ENCODE measurements at places on chromosomes 7 and 10.

DNA sequence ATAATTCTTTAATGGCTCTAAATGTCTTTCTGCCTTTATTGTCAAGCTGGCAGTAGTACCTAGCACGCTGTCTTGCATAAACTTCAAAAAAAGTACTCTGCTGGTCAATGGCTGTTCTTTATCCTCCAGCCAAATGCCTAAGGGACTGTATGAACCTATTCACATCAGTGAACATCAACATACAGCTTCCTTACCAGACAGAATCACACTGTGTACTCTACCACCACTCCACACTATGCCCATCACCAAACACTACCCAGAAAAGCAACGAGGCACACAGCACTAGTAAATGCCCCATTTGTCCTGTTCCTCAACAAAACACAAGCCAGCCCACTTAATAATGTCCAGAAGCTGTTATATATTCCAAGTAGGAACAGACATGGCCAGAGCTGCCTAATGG is 127.5 kb downstream of the SGMS1 start:
- DNase-seq = no peak

DNA sequence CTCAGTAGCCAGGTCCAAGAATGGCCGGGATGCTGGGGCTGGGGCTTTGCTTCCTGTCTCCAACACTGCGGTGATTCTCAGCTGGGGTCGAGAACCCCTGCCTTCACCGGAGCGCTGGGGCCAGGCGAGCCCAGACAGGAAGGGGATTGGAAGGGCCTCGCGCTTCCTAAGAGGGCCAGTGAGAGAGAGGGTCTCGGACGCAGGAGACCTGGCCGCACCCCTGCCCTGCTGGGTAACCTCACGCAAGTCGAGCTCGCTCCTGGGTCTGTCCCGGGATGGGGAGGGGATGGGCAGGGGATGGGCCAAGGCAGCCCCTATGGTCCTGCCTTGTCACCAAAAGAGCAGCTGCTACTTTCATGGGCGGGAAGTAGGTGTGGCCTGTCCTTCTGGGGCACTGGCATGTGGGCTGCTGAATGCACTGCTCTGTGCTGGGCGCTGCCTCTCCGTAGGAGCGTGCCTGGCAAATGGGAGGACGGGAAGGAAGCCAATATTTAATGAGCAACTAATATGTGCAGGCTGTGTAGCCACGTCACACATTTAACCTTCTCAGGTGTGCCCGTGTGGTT is 20.0 kb downstream of the KCNK18 start:
- no peak for DNase-seq

GRCh38 chr10:68153473-68154210 is 44.4 kb downstream of the MYPN start:
- peak; percentile 100 for DNase-seq

DNA sequence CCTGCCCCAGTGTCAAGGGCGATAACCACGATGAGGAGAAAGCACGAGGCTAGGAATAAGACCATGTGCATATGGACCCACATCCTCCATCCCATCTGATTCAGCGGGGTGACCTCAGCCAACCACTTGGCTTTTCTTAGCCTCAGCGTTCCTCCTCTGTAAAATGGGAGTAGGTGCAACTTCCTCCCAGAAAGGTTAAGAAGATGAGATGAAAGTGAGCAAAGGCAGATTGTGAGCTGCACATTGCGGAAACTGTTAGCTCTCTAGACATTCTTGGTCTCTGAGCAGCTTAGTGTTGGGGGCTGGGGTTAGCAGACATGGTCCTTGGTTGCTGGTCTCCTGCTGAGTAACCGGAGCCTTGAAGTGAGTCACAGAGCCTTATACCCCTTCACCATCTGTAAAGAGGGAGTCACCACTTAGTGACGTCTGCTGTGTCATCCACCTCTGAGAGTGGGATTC is 497.3 kb upstream of the GALNT17 start:
- DNase-seq = peak; percentile 83

- no peak for DNase-seq
Measured at GRCh38 chr7:90413185-90413528, 9.9 kb downstream of the CLDN12 start.

- DNase-seq = no peak
Measured at GRCh38 chr7:1848911-1849311, 178.8 kb downstream of the ELFN1 start.

DNA sequence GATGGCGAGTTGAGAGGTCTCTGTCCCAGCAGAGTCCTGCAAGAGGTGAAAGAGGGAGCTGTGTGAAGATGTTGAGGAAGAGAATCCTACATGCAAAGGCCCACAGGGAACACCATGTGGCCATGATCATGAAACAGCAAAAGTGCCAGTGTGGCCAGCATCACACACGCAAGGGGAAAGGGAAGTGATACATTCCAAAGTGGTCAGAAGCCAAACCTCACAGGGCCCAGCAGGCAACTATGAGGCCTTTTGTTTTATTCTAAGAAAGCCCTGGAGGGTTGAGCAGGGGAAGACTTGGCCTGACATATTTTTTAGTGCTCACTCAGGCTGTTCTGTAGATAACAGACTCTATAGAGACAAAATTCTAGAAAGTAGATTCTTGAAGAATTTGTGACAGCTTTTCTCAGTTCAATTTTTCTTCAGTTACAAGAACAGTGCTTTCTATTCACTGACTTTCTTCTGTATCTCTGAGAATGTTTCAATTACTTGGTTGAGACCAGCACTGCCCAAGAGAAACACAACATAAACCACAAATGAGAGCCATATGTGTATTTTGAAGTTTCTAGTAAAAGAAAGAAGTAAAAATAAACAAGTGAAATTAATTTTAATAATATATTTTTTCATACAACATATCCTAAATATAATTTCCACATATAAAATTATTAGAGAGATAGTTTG is 82.3 kb downstream of the HTR7 start:
- DNase-seq = no peak

- no peak for DNase-seq
Measured at GRCh38 chr10:3231951-3232730, 59.6 kb upstream of the PITRM1 start.

GRCh38 chr7:6307762-6308161 is 35.3 kb upstream of the CYTH3 start:
- DNase-seq = peak; percentile 20

GRCh38 chr7:32070406-32071360 is at the start of gene PDE1C:
TSS of gene PDE1C (minus strand) at chr7:32070407.
- DNase-seq = no peak

DNA sequence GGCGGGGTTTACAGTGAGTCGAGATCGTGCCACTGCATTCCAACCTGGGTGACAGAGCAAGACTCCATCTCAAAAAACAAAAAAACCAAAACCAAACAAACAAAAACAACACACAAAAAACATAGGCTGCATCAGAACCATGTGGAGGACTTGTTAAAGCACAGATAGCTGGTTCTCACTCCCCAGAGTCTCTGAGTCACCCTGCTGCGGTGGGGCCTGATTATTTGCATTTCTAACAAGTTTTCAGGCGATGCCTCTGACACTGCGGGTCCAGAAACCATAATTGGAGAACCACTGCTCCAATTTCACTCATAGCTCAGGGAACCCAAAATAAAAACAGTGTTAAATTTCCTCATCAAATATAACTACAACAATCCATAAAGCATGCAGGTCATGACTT is 816.7 kb downstream of the MAGI2 start:
- DNase-seq = no peak

- no peak for DNase-seq
Measured at GRCh38 chr10:97874332-97874731, 24.7 kb downstream of the GOLGA7B start.

GRCh38 chr10:80122110-80122710 is 10.3 kb upstream of the PLAC9 start:
- DNase-seq = no peak

- no peak for DNase-seq
Measured at GRCh38 chr7:23520582-23520981, 11.2 kb downstream of the TRA2A start.

- DNase-seq = no peak
Measured at GRCh38 chr7:81470724-81471379, 299.0 kb downstream of the HGF start.

DNA sequence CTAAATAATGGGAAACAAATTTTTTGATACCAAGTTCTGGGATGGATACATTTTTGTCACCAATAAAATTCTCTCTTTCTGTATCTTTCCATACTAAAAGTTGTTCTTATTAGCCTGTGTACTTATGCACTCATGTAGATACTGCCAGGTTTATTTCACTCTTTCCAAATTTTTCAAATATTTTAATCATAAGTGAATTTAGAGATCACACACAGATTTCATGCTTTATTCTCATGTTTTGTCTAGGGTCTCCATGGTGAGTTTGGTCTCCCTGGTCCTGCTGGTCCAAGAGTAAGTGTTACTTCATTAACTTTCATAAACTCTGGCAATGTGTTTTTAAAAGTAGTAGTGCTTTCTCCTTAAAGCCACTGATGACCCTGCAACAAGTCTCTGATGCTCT is 20.3 kb downstream of the COL1A2 start:
- no peak for DNase-seq

DNA sequence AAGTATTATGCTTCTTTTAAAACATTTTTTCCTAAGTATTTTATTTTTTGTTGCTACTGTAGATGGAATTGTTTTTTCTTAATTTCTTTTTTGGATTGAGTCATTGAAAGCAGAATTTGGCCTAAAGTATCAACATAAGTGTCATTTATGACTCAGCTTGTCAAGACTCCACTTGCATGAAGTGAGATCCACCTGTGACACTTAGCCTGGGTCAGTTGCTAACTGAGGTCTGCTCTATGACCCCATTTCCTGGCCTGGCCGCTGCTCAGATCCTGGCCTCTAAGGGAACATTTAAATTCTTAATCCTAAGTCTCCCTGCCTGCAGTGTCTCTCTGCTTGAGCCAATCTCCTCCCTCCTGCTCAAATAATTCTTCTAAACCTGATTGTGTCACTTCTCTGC is 35.5 kb downstream of the TMEM270 start:
- peak; percentile 66 for DNase-seq

DNA sequence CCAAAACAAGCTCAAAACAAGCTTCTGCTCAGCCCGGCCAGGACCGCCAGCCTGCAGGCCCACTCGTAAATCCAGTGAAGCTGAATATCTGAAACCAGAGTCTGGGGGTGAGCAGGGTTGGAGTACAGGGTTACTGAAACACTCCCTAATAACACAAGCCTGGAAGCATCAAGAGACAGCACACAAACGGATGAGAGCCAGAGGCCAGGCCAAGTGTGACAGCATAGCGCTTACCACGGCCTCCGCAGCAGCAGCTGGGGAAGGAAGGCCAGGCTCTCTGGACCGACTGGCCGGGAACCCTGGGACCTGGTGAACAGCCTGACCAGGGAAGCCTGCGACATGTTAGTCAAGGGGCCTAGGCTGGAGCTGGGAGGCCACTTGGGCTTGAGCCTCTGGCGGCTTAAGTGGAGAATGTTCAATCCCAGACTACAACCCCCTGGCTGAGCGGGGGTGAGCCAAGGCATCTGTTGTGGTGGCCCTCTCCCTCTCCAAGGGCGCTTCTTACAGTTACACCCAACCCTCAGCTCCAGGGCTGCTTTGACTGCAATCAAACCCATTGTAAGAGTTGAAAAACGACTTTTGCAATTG is 21.7 kb upstream of the RNF32 start:
- DNase-seq = no peak

DNA sequence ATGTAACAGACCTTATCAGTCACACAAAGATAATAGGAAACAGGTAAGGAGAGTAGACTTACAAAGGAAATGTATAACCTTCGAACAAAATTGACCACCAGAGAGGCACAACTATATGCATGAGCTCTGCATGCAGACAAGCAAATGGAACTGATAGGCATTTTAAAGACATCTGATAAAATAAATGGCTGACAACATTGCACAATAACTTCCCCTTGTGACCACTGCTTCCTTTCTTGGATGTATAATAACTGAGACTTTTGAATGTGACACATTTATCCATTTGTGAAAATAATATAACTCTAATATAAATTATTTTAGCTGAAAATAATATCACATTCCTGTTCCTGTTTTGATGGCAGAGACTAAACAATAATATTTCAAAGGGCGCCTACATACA is 654.2 kb upstream of the STEAP1 start:
- DNase-seq = no peak

DNA sequence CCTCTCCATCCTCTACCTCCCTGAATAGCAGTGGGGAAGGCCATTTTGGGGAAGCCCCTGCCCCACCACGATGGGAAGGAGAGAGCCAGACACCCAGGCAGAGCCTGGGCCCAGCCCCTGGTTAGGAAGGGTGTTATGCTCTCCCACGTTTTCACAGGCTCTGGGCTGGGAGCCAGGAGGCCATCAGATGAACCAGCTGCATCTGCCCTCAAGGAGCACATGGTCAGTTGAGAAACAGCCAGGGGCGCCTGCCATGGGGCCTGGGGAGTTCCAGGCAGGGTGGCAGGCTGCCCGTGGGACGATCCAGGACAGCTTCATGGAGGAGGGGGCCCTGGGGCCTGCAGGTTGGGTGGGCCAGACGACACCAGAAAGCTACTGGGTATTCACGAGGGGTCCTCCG is 47.5 kb downstream of the CAMK2B start:
- DNase-seq = no peak

- DNase-seq = no peak
Measured at GRCh38 chr7:3154317-3154716, 110.7 kb upstream of the CARD11 start.

- DNase-seq = no peak
Measured at GRCh38 chr7:117870448-117871130, 2.7 kb downstream of the CTTNBP2 start.

- DNase-seq = no peak
Measured at GRCh38 chr7:141648276-141649114, 53.5 kb downstream of the DENND11 start.

GRCh38 chr7:5596046-5596895 is 172.6 kb upstream of the TNRC18 start:
- peak; percentile 79 for DNase-seq

GRCh38 chr7:95169678-95170077 is 154.7 kb downstream of the PON1 start:
- no peak for DNase-seq

DNA sequence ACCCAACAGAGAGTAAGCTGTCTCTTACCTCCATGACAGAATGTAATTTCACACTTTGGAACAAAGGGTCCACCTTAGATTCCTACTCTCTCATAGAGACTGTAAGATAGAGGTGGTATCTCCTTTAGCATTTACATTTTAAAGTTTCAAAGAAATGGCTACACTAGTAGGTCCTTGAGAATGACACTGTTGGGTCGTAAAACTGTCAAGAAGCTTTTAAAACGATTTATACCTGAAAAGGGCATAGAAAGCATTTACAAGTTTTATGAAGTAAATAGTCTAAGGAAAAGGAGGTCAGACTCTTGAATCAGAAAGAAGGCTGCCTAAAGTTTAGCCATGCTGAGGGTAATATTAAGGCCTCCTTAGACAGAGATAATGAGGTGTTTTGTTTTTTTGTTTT is 1212.4 kb upstream of the PHF14 start:
- no peak for DNase-seq

GRCh38 chr7:101885597-101885955 is 68.2 kb downstream of the CUX1 start:
- no peak for DNase-seq

- no peak for DNase-seq
Measured at GRCh38 chr10:17693009-17693408, 49.1 kb downstream of the STAM start.

DNA sequence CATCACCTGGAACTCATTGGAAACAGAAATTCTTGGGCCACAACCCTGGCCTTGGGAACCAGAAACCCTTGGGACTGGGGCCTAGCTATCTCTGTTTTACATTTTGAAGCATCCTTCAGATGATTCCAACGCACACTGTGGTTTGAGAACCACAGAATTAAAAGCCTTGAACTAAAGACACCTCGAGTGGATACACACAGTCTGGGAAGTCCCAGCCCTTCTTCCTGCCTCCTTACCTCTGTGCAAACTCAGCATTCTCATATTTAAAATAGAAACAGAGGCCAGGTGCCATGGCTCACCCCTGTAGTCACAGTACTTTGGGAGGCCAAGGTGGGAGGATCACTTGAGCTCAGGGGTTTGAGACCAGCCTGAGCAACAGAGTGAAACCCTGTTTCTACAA is 12.9 kb downstream of the NPFFR1 start:
- no peak for DNase-seq

Measured in RCC 7860 (cell line).